ENCODE measurements at places on chromosomes 3 and 15. TPM values are rescaled to one million over a fixed set of nuclear protein-coding genes. Genes with fewer than 3 reads are reported as not detected.
A peak's percentile ranks its signal among the peaks of the same experiment; 100 is the strongest.

- DNase-seq: no peak
These were observed 284.8 kb downstream of the TUSC7 start for GRCh38 chr3:116994351-116994879.

DNA sequence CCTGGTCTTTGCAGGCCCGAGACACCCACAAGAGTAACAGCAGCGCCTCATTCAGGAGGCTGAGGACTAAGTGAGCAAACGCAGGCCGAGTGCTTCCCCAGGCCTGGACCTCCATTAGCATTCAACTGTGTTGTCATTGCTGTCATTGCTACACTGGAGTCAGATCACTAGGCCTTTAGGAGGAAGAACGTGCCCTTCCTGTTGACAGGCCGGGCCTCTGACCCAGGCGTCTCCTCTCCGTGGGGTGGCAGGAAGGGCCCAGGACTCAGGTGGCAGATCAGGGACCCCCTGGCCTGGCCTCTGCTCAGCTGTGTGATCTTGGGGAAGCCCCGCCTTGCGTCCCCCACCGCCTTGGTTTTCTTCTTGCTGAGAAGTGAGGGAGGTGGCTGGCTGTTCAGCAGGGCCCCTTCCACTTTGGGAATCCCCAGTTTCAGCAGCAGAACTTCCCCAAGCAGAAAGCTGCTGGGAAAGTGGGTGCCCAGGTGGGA is 19.1 kb downstream of the ZDHHC19 start:
- DNase-seq: no peak

DNA sequence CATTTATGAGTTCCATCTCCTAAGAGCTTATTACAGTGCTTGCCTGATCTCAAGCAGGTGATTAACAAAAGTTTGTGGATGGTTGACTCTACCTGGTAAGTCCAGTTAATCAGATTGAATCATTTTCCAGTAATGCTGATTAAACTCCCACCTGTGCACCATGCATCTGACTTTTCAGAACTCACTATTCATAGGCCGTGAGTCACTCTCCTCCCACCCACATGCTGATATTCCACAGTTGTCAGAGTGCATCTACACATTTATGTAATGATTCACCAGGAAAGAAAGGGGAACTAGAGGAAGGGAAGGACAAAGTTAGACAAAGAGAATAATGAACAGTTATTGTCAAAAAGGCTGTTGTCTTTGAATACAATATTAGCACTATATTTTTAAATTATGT is 106.2 kb upstream of the UBE3A start:
- DNase-seq: peak; percentile 13

- DNase-seq: no peak
These were observed 31.4 kb upstream of the MANF start for GRCh38 chr3:51353691-51354090.

DNA sequence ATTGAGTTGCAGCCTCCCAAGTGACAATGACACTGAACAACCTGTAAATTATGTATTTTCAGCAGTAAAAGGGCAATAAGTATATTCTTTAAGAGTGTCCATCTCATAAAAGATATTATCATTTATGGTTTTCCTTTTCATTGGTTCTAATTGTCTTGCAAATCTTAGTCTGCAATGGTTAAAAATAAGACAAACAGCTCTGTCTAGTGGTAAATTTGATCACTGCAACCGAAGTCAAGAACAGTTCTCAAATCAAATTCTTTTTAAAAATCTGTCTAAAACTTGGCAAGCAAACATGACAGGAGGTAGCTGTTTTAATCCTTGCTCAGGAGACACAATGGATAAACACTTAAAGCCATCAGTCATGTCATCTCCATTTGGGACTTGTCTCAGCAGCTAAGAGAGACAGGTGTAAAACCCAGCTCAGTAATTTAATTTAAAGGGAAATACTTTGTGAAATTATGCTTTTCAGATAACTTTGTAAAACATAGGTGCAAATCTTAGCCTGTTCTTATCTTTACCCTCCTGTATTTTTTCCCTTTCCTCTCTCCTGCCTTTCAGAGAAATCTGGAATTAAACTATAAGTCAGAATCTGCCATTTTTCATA is 150.3 kb upstream of the ARHGEF26 start:
- DNase-seq: peak; percentile 51

- DNase-seq: peak; percentile 44
These were observed 45.4 kb downstream of the COMMD2 start for GRCh38 chr3:149706905-149707304.

DNA sequence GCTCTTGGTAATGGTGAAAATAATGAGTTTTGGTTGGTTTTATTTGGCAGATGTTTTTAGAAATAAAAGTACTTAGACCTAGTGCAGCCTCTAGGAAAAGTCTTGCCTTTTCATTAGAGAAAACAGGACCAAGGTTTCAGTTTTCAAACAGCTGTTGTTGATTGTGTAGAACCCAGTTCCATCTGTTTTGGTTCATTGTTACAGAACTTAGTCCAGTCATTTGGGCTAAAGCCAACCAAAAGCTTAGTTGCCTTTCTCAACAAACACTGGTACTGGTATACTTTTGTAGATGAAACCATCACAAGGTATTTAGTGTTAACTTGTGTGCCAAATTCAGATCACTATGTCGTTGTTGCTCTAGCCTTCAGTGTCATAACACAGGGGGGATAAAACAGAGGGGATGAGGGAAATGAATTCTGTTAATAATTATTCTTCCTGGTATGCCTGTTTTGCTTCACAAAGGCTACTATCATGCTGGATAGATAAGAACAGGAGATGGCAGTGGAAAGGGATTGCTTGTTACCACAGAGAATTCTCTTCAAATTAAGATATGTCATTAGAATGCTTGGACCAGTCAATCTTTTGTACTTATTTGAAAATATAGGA is 12.6 kb upstream of the APH1B start:
- DNase-seq: peak; percentile 87

DNA sequence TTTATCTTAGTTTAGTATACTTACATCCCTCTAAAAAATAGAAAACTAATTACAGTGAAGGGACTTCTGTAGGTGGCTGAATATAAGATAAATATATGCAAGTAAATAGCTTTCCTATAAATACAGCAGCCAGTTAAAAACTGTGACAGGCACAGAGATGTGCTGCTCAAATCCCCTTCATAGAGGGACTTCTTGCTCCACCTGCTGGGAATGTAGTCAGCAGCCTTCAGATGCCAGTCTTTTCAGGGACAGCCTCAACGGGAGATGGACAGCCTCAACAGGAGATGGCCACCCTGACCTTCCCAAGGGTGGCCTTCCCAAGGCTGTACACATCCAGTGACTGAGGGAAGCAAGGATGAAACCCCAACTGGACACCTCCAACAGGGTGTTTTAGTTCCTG is 15.7 kb upstream of the PRR23E start:
- peak; percentile 10 for DNase-seq

GRCh38 chr3:185825639-185826481 is 1.0 kb upstream of the IGF2BP2 start:
- DNase-seq: peak; percentile 48

GRCh38 chr3:64030741-64031140 is 7.4 kb upstream of the PSMD6 start:
- peak; percentile 72 for DNase-seq

GRCh38 chr15:56052395-56053045 is 59.1 kb upstream of the NEDD4 start:
- peak; percentile 77 for DNase-seq

DNA sequence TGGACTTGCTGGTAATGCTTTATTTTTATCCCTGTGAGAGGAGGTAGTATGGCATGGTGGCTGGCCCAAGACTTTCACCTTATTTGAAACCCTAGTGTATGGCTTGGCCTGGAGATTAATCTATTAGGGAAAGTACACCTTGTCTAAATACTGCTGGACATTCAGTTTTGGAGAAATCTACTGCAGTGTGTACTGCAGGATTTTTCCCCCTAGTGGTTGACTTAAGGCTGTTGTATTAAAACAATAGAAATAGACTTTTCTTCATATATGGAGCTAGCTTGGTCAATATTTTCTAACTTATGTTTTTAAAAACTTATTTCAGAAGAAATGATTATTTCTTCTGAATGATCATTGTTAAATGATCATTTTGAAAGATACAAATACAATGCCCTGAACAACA is 13.9 kb upstream of the SLITRK3 start:
- no peak for DNase-seq

DNA sequence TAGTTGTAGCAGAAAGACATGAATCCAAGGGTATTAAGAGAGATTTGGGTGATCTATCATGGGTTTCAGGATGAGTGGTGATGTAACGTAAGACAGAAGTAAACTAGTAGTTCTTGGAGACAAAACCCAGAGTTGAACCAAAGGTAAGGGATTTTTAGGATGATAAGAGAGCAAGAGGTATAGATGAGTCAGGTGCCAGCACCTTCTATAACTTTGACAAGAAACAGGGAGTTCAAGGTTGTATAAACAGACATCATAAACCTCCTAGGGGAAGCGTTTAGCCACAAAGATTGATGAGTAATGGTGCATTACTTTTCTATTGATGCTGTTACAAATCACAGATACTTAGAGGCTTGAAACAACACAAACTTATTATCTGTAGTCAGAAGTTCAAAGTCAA is 447.3 kb upstream of the ARHGEF26 start:
- DNase-seq: no peak

GRCh38 chr3:33001889-33002288 is 50.4 kb downstream of the CCR4 start:
- DNase-seq: peak; percentile 7

GRCh38 chr3:171676601-171677175 is 133.6 kb downstream of the PLD1 start:
- no peak for DNase-seq

DNA sequence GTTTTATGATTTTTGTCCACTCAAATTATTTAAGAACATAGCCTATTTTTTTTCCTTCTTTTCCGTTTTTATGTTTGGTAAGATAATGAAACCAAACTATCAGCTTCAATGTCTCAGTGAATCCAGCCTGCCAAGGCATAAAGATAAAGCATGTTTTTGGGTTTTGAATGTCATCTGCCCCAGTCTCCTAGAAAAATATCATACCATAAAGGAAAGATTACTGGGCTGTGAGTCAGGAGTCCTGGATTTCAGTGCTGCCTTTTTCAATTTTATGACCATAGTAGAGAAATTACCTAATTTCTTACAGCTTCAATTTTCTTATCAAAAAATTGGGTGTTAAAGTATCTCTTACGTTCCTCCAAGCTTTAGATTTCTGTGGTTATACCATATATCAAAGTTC is 87.5 kb downstream of the GAP43 start:
- peak; percentile 63 for DNase-seq

GRCh38 chr3:194148383-194148782 is 12.4 kb downstream of the HES1 start:
- no peak for DNase-seq

The ADAMTS7 gene
- total RNA-seq: 7.5 TPM

The CYP8B1 gene
- not detected for total RNA-seq

The NDUFB4 gene
- total RNA-seq: 5.6 TPM

The VEPH1 gene
- total RNA-seq: 27.4 TPM

The PTX3 gene
- total RNA-seq: 216 TPM

The FBXL22 gene
- total RNA-seq: 0.54 TPM

The CYP11A1 gene
- total RNA-seq: 0.33 TPM
